ENCODE measurements at places on chromosomes 11 and 22.

- DNase-seq = no peak
These were observed 77.0 kb downstream of the ZNF280B start for GRCh38 chr22:22431271-22432220.

- no peak for DNase-seq
These were observed 20.1 kb downstream of the KCNJ1 start for GRCh38 chr11:128846985-128847384.

DNA sequence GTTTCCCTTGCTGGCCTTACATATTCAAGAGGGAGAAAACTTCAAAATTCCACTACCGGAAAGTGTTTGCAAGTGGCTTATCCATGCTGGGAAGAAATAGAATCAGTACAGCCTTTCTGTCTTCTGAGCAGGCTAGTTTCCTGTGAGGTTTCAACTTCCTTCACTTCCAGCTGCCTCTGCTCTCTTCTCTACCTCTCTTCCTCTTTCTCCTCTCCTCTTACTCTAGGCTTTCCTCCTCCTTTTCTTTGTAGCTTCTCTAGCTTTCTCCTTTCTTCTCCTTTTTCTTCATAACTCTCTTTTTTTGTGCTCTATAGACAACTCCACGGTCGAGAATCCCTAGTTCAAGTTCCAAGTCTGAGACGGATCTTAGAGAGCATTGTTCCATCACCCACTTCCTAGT is 421.8 kb downstream of the ETS1 start:
- DNase-seq = no peak

- no peak for DNase-seq
These were observed 301.1 kb downstream of the SHANK2 start for GRCh38 chr11:70951139-70951804.

- no peak for DNase-seq
These were observed 80.0 kb downstream of the TRIM29 start for GRCh38 chr11:120057595-120058581.

All from activated naive CD4-positive, alpha-beta T cell (primary cell).